ENCODE measurements at places on chromosomes 6 and 20.
A peak's percentile ranks its signal among the peaks of the same experiment; 100 is the strongest.

DNA sequence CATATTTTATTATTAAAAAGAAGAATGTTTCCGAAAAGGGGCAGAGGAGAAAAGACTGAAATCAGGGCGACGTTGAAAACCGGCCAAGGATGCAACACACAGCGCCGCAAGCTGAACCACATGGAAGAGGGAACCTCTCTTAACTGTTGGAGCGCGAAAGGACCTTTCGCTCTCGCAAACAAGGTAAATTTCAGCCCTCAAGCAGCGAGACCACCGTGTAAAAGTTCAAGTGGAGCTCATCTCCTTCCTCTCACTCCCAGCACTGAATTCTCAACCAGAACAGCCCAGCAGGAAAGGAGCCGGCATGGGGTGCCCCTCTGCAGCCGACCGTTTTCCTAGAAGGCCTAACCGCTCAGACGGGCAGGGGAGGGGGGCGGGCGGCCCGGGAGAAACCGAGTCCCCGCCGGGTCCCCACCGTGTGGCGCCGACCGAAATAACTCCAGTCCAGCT, 621 bp downstream of the GPR63 start:
- no peak for DNase-seq

GRCh38 chr6:107154131-107154800, 39.0 kb upstream of the BEND3 start:
- DNase-seq, result peak; percentile 64

GRCh38 chr6:4017834-4018170, 61.1 kb downstream of the FAM217A start:
- no peak for DNase-seq

DNA sequence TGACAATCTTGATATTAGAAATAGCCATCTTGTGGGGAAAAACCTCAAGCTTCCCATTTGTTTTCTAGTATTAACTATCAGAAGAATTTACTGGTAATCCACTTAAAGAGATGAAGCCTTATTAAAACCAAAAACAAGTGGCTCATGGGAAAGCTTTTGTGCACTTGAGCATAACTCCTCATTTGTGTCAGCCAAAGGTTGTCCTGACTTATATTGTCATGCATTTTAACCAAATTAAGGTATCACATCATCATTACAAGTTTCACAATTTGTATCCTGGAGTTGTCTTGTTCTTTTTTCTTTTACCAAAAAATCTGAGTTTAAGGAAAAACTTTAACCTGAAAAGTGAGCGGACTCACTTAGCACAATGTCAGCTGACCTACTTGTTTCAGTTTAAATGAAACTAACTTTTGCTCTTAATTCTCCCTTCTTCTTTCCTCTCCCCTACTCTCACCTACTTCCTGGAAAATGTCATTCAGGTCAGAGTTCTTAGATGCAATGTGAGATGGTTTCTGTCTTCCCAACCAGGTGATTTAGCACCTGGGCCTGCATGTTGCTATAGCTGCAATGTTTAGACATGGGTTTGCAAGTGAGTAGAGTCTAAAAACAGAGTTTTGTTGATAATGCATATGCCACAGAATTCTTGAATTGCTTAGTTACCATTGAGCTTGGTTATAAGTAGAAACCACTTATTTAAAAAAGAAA, 82.8 kb downstream of the TNFAIP3 start:
- no peak for DNase-seq

- no peak for DNase-seq
Measured at GRCh38 chr6:125947615-125948014, 9.0 kb upstream of the HINT3 start.

- no peak for DNase-seq
Measured at GRCh38 chr6:130781557-130781956, 45.6 kb upstream of the SMLR1 start.

DNA sequence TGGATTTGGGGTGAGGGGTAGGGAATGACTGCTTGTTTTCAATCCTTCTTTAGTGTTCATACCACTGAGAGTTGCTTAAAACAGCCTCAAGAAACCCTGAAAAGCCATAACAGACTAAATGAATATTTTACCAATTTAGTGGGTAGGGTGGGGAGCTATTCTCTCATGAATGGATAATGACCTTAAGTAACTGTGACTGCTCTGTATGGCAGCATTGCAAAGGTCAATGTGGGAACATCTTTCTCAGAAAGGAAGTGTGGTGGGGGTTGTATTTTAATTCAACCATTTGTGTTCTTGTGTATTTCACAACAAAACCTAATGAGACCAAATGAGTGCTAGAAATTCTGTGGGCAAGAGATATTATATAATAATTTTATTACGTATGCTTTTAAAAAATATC, 55.7 kb downstream of the PHACTR2 start:
- DNase-seq, result no peak

GRCh38 chr6:30097902-30098768, 14.8 kb downstream of the TRIM31 start:
- no peak for DNase-seq

- no peak for DNase-seq
Measured at GRCh38 chr6:7921046-7921445, 10.5 kb upstream of the TXNDC5 start.

- DNase-seq, result no peak
Measured at GRCh38 chr20:37992802-37993409, 40.4 kb downstream of the TTI1 start.

DNA sequence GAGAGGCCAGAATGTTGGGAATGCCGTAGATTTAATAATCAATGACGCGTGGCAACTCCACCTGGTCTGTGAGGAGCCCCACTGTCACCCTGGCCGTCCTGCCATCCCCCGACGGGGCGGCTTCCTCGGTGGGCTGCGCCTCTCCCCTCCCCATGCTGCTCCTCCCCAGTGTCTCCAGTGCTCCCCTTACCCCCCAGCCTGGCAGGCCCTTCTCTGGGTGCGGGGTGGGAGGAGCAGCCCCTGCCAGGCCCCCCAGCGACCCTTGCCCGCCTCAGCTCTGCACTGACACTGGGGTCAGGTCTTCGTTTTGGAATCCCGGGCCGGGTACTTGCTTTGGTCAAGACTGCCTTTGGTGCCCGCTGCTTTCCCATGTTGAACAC, 82.3 kb upstream of the FRMD1 start:
- no peak for DNase-seq

DNA sequence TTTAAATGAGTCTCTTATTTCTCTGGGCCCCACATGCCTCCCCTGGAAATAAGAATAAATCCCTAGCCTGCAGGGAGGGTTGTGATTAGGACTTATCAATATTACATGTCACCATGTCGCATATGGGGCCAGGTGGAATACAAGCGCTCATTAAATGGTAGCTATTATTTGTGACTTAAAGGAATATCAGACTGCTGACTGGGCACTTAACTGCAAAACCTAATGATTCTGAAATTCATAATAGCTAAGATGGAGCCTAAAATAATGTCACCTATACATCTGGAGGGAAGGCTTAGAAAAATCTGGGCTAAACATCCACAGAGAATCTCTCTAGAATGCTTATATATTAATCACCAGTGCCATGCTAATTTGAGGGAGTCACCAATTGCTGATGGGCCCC, 106.5 kb downstream of the LRFN2 start:
- DNase-seq, result no peak

- no peak for DNase-seq
Measured at GRCh38 chr6:64505312-64505711, 869.7 kb downstream of the PHF3 start.

DNA sequence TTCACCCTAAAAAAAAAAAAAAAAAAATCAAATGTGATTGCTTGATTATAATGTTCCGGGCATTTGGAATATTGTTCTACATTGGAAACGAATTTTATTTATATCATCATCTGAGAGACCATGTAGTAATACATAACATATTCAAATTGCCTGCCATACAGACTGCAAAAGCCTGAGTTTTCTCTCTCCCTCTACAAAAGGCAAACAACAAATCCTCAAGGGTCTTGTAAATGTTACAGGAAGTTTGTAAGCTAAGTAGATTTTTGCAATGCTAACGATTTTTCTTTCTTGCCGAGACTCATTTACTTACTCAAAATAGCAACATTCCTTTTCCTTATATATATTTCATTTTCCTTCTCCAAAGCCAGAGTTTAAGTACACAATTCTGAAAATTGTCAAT, 49.0 kb upstream of the HTR1E start:
- DNase-seq, result no peak

- DNase-seq, result no peak
Measured at GRCh38 chr6:2839195-2839981, 2.3 kb downstream of the SERPINB1 start.

DNA sequence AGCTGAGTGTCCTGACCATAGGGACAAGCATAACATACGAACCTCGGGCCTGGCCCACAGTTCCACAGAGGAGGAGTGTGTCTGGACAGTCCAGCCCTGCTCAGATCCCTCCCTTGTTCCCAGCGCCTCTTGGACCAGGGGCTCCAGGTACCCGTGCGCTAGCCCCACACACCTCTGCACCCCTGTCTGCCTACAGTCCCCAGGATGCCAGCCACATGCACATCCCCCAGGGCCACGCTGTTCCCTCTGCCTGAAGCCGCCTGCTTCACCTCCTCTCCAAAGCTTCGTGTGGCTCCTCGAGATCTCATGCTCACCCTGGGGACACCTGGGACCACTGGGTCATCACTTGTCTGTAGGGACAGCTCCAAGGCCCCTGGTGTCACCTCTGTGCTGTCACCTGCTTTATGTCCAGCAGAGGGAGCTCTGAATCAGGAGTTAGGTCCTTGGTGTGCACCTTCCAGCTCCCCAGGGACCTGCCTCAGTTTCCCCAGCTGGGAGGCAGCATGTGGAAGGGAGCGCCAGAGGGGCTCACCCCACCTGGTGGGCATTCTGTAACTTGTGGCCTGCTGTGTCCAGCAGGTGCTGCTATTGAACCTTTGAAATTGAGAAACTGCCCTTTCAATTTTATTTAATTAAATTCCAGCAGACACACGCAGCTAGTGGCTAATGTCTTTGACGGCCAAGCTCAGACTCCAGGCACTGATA, 7.3 kb upstream of the YTHDF1 start:
- DNase-seq, result no peak

GRCh38 chr6:128478230-128479047, 42.0 kb downstream of the PTPRK start:
- DNase-seq, result no peak

DNA sequence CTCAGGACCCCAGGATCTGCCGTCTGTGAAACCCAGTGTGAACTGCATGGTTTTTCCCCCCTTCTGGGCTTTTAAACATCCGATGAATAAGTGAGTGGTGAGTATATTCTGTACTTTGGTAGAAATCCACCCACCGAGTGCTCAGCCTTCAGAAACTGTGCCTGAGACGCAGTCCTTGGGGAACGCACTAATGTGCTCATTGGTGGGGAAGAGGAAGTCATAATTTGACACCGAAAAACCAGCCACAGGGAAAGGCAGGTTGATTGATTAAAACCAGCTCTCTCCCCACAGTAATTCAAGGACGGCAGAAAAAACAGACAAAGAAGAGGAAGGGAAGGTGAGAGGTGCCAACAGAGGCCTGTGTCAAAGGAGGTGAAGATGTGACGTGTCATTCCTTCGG, 21.7 kb downstream of the EDN3 start:
- DNase-seq, result no peak

DNA sequence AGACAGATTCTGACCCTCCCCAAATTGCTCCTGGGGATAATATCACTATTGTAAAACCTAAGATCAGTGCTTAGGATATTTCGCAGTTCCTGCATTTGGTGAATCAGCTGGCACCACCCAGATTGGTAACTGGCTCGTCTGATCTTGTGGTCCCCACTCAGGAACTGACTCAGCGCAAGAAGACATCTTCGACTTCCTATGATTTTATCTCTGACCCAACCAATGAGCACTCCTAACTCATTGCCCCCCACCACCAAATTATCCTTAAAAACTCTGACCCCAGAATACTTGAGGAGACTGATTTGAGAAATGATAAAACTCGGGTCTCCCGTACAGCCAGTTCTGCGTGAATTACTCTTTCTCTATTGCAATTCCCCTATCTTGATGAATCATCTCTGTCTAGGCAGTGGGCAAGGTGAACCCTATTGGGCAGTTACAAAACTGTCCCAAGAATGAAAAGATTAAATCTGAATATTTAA, 55.7 kb upstream of the PRND start:
- DNase-seq, result no peak

DNA sequence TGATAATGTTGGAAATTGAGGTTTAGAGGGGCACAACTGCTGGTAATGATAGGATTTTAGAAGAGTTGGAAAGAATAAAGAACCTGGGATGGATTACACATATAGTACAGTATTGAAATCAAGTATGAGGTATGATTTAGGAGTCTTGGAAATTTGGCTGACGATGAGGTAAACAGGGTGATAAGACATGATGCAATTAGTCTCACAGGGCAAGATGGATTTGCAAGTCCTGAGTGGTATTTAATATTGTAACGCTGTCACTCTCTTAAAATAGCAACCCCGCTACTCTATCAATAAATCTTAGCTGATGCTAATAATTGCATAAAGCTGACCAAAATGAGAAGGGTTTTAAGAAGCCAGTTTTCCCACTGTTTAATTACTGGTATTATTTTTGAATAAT, 70.4 kb downstream of the SYCP2 start:
- DNase-seq, result no peak

GRCh38 chr6:47740714-47741113, 41.1 kb upstream of the OPN5 start:
- no peak for DNase-seq

GRCh38 chr6:6661684-6662083, 73.2 kb downstream of the LY86 start:
- peak; percentile 42 for DNase-seq

GRCh38 chr6:135323202-135323668, 142.1 kb downstream of the MYB start:
- DNase-seq, result no peak

DNA sequence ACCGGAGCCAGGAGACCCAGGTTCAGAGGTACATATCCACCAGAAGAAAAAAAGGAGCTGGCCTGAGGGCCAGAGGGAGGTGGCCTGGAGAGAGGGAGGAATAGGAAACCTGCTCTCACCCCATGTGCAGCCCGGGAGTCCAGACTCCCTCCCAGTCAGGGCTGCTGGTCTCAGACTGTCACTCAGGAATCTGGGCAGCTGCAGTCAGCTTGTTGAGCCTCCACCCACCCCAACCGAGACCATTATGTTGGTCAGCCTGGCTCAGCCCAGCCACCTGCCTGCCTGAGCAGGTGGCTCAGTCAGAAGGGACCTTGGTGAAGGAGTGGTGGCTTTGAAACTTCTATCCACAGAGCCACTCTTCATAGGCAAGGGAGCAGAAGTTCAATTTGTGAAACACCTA, 53.3 kb upstream of the EPB41L1 start:
- DNase-seq, result no peak

- DNase-seq, result no peak
Measured at GRCh38 chr6:119339941-119340456, 9.6 kb downstream of the MAN1A1 start.

DNA sequence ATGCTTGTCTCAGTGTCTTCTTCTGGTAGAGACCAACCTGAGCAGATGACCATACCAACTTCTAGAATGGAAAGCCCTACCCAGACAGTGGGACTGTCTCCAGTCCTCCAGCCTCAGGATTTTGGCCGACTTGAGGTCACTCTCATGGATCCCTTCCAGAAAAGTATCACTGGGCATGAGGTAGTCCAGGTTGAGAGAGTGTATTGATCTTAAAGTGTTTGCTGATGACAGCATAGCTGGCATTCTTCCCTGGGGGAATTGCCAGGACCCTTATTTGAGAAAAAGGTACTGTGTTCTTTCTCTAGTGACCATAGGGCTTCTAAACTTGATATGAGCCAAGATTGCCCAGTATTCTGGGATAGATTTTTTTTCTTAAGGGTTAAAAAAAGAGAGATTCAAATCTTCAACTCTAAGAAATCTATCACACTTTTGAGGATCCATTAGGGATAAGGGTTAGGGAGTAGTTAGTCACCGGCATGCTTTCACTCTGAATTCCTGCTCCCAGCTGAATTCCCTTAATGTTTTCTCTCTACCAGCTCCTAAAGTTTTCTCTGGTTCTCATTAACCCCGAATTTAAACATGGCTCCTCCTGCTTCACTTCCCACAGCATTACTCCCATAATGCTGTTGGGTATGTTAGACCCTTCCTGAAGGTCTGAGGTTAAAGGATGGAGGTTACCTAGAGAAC, 73.6 kb upstream of the FLRT3 start:
- DNase-seq, result no peak
